Mesenchymal stem cell (in vitro differentiated cells and primary cell): ENCODE measurements at places on chromosomes 3 and 15.
A peak's percentile ranks its signal among the peaks of the same experiment; 100 is the strongest.

DNA sequence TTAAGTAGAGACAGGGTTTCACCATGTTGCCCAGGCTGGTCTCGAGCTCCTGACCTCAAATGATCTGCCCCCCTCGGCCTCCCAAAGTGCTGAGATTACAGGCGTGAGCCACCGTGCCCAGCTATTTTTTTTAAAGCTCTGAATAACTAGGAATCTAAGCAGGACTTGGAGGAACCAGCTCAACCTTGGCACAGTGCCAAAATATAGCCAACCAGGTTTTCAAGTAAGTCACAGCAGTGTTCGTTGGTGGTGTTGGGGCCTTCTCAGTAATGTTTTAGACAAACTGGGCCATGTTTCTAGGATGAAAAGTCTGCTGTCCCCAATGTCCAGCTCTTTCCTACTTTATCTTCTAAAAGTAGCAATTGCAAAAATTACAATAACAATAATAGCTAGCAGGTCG lies 6.4 kb upstream of the ADAM10 start:
- DNase-seq: no peak

GRCh38 chr3:46668116-46668515 lies 25.4 kb downstream of the ALS2CL start:
- no peak for DNase-seq

DNA sequence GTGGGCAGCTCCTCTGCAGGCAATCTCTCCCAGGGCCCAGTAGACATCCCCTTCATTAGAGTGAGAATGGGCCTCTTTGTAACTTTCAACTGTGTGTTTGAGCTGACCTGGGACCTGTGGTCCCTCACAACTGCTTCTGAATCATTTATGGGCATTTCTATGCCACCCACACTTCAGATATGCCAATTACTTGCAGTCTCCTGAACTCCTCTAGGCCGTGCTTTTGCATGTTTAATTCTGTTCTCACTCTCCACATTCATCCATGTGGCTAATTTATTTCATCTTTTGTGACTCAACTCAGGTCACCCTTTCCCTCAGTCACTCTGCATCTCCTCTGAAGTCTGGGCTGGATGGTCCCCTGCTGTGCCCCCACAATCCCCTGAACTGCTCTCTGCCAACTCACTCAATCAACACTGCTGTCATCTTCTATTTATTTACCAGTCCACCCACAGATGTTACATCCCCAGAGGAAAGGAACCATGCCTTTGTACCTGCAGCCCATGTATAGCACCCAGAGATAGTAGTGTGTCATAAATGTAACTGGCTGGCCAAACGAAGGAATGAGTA lies 364.7 kb downstream of the EPHB1 start:
- no peak for DNase-seq

DNA sequence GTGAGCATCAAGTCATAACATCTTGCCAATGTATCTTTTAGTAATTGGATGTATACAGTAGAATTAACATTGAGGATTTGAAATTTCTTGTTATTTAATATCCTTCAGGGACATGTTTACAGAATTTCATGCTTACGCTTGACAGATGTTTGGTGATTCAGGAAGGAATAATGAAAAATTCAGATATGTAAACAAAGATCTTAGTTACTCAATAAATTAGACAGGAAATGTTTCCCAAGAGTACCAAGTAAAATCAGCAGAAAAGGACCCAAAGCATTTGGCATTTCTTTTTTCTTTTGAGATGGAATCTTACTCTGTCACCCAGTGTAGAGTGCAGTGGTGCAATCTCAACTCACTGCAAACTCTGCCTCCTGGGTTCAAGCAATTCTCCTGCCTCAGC lies 4.7 kb upstream of the COL6A5 start:
- peak; percentile 5 for DNase-seq

DNA sequence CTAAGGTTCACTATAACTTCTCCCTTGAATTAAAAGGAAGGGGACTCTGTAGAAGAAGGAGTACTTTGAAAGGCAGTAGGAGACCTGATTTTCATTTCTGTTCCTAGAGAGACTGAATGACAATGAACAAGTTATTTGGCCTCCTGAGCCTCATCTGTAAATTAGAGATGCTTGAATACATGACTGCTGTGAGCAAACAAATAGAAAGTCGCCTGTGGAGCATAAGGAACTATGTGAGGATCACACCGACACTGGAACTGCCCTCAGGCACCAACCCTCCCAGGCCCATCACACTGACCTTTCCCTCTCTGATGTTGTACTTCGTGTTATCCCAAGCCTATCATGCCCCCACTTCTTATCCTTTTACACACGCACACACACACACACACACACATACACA lies 48.6 kb downstream of the IMPG2 start:
- no peak for DNase-seq

- DNase-seq: no peak
These were observed 7.0 kb upstream of the RAB43 start for GRCh38 chr3:129128357-129129155.

DNA sequence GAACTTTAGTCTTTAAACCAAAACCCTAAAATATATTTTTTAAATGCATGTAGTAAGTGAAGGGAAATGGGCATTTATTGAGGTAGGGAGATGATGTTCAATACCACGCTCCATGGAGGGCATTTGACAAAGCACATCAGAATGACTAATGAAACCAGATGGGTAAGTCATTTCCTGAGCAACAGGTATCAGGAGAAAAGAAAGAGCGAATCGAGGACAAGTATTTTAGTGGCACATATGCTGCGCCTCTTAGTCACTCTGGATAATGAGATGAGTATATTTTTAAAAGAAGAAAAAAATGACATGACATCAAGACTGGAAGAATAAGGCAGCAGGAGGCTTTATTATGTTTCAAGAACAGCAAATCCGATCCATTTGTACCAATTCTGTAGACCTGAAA lies 129.0 kb upstream of the ARHGEF3 start:
- no peak for DNase-seq

DNA sequence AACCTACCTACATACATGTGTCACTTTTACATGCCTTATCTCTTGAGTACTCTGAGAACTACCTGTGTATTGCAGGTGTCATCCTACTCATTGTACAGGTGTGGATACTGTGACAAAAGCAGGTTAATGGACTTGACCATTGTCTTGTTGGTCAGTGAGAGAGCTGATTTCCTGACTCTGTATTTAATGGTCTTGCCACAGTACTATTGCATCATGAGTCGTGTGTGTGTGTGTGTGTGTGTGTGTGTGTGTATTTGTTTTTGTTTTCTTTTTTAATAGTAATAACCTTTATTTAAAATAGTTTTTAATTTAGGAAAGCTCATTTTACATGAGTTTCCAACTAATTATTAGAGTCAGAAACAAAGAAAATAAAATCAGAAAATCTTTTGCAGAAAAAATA lies 7.7 kb downstream of the SELENOT start:
- peak; percentile 55 for DNase-seq

DNA sequence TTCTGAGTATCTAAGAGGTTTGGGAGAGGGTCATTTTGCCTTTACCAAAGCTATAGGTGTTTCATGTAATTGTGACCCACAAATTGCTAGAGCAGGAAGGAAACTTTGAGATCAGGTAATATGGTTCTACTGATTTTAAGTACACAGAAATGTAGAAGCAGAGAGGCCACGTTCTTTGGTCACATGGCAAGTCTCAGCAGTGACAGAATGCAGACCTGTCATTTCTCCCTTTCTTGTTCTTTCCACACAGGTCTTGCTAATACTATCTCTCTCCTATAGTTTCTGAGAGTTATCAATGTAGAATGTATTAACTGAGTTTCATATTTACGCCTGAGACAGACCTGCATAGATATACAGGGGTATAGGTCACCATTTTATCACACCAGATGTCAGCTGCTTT lies 10.9 kb upstream of the RTP1 start:
- no peak for DNase-seq

DNA sequence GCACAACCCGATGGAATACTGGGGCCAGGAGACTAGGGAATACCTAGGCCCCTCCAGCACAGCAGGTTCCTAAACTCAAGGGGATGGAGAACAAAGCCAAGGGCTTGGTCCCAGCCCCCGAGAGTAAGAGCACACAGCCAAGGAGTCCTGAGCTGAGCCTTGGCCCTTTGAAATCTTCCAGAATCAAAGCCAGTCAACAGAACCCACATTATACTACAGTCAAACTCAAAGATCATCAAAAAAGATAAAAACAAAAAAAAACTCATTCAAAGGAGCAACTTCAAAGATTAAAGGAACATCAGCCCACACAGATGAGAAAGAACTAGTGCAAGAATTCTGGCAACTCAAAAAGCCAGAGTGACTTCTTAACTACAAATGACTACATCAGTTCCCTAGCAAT lies 217.0 kb downstream of the ISL2 start:
- no peak for DNase-seq

- DNase-seq: peak; percentile 56
These were observed 16.9 kb upstream of the FAM3D start for GRCh38 chr3:58683466-58683865.

- DNase-seq: no peak
These were observed 3.4 kb downstream of the IFT57 start for GRCh38 chr3:108218811-108219210.

- no peak for DNase-seq
These were observed 2.5 kb downstream of the IFT122 start for GRCh38 chr3:129442486-129442885.

- no peak for DNase-seq
These were observed 65.8 kb downstream of the PIK3CB start for GRCh38 chr3:138768946-138769345.

DNA sequence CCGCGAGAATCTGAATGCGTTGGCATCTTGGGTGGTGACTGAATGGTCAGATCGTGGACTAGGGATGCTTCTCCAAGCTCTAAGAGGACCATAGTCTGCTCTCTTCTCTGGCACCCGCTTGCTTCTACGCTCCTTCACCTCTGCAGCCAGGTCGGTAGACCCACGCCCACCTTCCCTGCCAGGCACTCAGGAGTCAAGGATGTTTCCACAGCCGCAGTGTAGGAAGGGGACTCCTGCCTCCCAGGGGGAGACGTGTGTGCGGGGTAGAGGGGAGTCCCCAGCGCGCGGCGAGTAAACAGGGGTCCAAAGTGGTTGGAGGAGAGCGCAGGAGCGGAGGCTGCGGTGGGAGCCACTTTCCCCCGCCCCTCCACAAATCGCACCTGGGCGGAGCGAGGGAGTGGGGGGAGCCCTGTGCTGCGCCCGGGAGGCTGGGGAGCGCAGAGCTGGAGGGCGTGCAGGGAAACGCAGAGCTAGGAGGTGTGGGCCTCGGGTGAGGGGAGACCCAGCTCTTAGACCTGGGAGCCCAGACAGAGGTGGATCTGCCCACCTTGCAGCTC lies 1.7 kb downstream of the LRRC3B start:
- no peak for DNase-seq

GRCh38 chr3:127339928-127340861 lies 52.3 kb upstream of the PRR20G start:
- DNase-seq: no peak

DNA sequence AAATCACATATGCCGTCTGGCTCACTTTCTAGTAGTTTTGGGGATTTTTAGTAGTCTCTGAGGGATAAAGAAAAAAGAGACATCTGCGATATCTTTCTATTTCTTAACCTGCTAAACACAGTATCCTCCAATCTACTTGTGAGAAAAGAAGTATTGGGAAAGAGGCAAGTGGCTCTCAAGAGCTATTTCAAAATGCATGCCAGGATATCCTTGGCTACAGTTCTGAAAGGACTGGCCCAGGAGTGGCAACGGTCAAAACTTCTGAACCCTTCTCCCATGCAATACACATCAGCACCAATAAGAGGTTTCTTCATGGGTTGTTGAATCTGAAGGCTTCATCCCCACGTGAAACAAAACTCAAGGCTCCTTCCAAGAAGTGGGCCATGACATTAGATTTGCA lies 204.0 kb upstream of the WNT5A start:
- no peak for DNase-seq

- peak; percentile 77 for DNase-seq
These were observed 204.9 kb downstream of the TIGIT start for GRCh38 chr3:114498539-114499370.

GRCh38 chr3:187516446-187517185 lies 148.4 kb downstream of the RTP4 start:
- DNase-seq: no peak

DNA sequence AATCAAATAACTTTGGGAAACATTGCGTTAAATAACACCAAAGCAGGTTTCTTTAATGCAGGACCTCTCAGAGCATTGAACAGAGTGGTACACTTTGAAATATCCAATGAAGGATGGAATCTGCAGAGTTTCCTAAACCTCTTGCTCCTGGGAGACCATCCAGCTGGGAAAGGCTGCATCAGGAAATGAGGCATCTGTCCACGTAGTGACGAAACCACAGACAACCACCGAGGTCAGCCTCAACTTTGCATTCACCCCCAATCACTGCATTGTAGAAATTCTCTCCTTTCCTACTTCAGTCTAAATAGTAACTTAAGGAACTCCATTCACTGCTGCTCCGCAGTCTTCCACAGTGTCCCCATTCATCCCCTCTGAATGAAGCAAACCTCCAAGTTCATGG lies 41.5 kb upstream of the CDV3 start:
- peak; percentile 76 for DNase-seq

DNA sequence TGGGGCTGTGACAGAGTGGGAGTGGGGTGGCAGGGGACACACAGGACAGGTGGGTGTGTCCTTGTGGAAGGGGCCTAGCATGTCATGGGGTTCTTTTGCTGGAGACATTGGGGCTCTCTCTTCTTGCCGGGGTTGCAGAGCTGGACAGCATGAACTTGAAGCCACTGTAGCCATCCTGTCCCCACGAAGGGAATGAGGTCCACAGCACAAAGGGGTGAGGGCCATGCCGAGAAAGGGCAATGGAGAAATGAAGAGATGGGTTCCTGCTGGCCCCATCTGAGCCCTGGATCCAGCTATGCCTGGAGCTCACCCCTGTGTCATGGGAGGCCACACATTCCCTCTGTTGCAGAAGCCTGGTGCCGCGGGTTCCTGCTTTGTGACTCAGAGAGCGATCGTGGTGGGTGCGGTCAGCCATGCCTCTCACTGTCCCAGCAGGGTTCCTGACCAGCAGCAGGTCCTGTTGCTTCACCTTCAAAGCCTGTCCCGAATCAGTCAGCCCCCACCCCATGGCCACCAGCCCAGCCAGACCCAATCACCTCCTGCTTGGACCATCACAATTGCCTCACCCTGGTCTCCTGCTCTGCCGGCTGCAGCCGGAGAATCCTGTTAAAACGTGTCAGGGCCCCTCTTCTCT lies 50.0 kb downstream of the DNAJB8 start:
- peak; percentile 85 for DNase-seq

GRCh38 chr3:62942227-62942626 lies 67.0 kb upstream of the CADPS start:
- no peak for DNase-seq

- DNase-seq: no peak
These were observed 167.8 kb upstream of the DPH6 start for GRCh38 chr15:35713733-35714132.

- peak; percentile 59 for DNase-seq
These were observed 277.7 kb upstream of the ZNF717 start for GRCh38 chr3:76063019-76063418.

- no peak for DNase-seq
These were observed 95.7 kb downstream of the NSUN3 start for GRCh38 chr3:94158512-94158911.

GRCh38 chr3:46988616-46989015 lies 9.2 kb downstream of the NBEAL2 start:
- DNase-seq: no peak

DNA sequence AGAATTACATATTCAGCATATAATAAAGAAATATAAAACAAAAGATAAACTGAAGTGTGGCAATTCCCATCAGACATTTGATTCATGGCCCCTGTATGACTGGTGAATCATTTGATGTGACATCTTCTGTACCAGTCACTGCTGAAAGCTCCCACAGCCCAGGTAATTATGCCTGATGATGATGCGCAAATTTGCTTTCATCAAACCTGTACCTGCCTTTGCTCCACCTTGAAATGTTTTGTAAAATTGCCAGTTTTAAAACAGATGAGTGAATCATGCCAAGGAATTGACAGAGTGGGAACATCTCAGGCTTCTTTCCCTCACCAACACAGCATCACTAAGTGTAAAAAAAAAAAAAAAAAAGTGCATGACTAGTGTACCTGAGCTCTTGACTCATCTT lies 66.5 kb upstream of the EIF1B start:
- DNase-seq: no peak
